ENCODE measurements at places on chromosomes 16 and 17.

DNA sequence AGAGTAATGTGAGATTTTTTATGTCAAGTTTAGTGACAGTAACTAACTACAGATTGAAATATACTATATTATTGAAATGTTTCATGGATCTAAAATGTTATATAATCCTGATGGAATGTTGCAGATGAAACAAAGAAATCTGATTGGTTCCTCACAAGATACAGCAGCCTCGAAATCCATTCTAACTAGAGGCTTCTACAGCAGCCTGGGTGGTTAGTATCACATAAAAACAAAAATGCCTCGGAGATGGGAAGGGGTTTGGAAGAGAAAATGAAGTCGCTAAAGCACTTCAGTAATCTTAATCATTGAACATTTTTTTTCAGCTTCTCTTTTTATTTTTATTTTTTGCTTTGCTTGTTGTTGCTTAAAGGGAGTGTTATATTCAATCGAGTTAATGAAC is 75.2 kb downstream of the TANC2 start:
- DNase-seq = no peak

DNA sequence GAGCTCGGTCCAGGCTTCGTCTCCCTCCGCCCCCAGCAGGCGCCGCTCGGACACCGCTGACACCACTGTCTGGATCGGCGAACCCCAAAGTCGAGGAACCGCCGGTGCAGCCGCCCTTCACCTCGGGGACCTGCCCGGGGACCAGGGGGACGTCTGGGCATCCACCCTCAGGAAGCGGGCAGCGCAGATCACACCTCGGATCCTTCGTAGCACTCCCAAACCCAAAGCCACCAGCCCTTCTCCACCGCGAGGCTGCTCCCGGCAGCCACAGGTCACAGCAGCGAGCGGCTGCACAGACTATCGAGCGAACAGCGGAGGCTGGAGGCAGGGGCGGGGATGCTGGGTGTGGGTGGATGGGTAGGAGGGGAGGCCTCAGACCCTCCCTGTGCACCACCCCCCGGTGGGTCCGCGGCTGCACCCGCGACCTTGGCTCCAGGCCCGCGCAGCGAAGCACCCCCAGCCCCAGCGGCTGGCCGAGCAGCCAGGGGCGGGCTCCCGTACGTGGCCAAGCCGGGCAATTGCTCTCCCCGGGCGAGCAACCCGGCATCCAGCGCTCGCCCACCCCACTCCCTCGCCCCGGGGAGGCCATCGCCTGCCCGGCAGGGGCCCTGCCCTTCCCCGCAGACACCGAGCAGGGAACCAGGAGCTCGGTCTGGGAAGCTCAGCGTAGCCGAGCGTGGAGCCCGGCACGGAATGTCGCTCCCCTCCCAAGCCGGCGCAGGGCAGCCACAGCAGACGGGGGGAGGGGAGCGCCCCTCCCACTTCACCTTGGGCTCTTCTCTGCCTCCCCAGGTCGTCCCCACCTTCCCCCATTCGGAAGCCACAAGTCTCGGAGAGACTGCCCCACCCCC is 1.0 kb downstream of the SDK2 start:
- no peak for DNase-seq

- no peak for DNase-seq
These were observed 85.9 kb downstream of the TMEM132E start for GRCh38 chr17:34665150-34665806.

GRCh38 chr16:66585481-66586239 is 6.4 kb downstream of the CMTM2 start:
- DNase-seq = no peak

DNA sequence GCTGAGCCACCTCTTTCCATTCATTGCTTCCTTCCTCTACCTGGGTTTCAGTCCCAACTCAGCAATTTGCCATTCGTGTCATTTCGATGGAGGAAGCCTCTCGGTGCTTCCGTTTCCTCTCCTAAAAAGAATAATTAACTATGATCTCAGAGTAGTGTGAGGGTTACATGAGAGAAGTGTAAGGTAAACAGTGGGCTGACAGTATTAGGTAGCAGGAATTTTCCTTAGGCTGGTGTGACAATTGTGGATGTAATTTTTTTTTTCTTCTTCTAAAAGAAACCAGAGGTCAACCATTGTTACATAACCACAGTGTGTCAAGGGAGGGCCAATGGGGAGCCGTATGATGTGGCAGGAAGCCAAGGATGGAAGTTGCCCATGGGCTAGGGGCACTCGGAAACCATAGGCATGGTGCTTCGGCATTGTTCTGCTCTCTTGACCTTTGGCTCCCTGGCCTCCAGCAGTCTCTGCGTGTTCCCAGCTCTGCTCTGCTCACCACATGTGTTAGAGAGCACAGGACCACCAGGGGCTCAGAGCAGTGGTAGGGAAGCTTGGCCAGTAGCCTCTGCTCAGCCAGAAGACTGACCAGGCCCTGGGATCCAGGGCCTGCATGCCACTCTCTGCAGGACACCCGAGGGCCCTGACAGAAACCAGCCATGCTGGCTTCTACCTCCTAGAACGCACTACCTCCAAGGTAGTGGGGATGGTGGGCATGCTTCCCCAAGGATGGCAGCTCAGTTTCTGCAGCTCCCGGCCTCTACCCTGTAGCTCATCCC is 2.0 kb upstream of the TOP2A start:
- DNase-seq = no peak

- DNase-seq = no peak
These were observed 1.6 kb downstream of the GLG1 start for GRCh38 chr16:74605332-74605731.

GRCh38 chr16:14485121-14485551 is 144.9 kb downstream of the PARN start:
- no peak for DNase-seq

- no peak for DNase-seq
These were observed 34.1 kb downstream of the HELZ start for GRCh38 chr17:67210915-67211314.

DNA sequence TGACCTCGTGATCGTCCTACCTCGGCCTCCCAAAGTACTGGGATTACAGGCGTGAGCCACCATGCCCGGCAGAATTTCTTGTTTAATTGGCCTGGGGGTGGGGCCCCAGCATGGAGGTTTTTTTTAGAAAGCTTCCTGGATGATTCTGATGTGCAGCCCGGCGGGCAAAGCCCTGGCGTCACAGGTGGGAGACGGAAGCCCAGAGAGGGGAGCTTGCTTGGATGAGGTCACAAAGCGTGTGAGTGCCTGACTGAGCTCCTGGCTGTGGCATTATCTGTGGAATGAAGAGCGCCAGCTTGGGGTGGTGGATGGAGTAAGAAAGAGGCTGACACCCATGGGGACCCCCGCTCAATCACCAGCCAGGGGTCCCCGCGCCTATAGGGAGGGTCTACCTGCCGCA is 4.1 kb downstream of the VASN start:
- no peak for DNase-seq

GRCh38 chr17:68431661-68432071 is 25.6 kb downstream of the WIPI1 start:
- no peak for DNase-seq

DNA sequence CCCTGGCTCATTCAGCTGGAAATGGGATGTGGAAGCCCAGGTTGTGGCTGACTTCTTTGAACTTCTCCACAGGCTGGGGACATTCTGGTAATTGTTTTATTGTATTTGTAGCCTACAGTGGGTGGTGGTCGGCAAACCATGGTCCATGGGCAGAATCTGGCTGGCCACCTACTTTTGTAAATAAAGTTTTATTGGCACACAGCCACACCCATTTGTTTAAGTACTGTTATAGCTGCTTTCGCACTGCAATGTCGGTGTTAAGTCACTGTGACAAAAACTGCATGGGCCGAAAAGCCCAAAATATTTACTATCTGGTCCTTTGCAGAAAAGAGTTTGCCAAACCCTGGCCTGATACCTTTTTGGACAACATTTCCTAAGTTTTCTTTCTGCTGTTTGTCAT is 86.2 kb downstream of the NTN1 start:
- no peak for DNase-seq

DNA sequence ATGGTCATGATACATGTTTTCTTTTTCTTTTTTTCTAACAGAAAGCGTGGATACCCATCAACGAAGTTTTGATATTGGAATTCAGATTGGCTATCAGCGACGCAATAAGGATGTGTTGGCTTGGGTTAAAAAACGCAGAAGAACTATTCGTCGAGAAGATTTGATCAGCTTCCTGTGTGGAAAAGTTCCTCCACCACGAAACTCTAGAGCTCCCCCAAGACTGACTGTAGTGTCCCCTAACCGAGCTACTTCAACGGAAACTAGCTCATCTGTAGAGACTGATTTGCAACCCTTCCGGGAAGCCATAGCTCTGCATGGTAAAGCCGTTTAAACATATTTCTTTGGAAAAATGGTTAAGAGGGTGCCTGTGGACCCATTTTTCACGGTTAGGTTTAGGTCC is 11.5 kb downstream of the HAPSTR1 start:
- no peak for DNase-seq

GRCh38 chr17:3803308-3803640 is 2.3 kb upstream of the ITGAE start:
- no peak for DNase-seq

DNA sequence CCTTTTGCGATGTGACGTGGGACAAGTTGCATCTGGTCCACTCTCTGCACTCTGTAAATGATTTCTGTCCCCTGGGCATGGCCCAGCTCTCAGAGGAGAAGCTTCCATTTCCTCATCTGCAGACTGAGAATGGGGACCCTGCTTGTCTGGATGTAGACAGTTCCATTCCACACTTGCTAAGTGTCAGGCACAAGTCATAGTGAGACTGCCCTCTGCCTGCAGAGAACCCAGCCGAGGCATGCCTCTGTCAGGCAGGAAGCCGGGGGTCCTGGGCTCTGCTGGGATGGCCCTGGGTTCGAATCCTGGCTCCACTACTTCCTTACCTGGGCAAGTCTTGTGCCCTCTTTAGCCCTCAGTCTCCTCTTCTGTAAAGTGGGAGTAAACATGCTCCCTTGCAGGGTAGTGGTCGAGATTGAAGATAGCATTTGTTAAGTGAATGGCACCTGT is 4.1 kb downstream of the MAP2K3 start:
- DNase-seq = peak; percentile 27

- DNase-seq = no peak
These were observed 16.4 kb downstream of the SLC5A10 start for GRCh38 chr17:18968345-18968744.

DNA sequence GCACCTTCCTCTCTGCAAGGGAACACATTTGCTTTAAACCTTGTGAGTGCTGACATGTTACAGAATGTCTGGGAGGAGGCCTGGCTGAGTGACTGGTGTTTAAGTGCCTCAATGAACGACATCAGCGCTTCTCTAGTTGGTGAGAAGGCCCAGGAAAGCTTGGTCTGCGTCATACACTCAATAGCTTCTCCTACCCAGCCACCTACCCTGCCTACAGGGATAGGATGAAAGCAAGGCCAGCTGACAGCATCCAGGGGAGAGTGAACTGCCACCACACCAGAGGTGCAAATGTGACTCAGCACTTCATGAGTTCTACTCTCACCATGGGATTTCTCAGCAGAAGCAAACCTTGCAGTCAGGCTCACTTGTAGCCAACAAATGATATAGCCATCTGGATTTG is 31.7 kb upstream of the CFAP20 start:
- no peak for DNase-seq

- no peak for DNase-seq
These were observed 4.0 kb upstream of the HSBP1 start for GRCh38 chr16:83803811-83804210.

GRCh38 chr16:11354407-11354732 is 9.1 kb downstream of the RMI2 start:
- DNase-seq = no peak

- DNase-seq = no peak
These were observed 67.4 kb downstream of the MED13 start for GRCh38 chr17:61997664-61998063.

DNA sequence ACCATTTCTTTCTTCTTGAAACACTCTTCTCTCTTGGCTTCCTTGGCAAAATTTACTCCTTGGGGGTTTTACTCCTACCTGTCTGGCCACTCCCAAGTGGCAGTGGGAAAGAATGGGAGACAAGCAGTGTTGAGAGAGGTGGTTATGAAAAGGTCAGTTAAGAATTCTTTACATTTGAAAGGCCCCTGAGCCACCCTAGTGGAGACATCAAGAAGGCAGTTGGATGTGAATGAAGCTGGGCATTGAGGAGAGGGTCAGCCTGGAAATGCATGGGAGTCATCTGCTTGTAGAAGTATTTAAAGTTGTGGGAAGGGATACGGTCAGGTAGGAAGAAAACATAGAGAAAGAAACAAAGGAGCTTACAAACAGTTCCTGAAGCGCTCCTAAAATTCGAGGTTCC is 42.3 kb upstream of the CCNF start:
- no peak for DNase-seq

GRCh38 chr16:81723098-81723723 is 55.9 kb upstream of the PLCG2 start:
- DNase-seq = no peak

- DNase-seq = no peak
These were observed 26.5 kb upstream of the ALOX12 start for GRCh38 chr17:6969323-6969726.

DNA sequence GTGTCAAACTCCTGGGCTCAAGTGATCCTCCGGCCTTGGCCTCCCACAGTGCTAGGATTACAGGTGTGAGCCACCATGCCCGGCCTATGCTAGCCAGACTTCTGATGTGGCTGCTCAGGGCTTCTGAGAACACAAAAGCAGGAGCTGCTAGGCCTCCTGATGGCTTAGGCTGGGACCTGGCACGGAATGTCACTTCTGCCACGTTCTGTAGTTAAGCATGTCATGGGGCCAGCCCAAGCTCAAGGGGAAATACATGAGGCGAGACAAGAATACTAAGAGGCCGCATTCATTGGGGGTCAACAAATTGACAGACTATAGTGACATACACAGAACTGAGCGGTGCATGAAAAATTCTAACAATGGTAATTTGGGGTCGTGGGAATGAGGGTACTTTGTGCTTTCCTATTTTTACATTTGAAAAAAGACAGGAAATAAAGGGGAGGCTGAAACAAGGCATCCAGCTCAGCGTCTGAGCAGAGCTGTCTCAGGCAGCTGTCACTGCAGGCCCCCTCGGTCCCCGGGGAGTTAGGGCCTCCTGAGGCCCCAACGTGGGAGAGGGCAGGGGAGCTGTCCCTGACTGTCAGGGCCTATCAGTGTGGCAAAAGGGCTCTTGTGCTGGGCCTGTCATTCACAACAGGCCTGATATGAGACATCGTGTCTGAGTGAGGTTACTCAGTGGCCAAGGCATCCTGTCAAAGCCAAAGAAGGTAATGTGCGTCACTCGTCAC is 26.4 kb downstream of the CFAP20 start:
- DNase-seq = no peak

- DNase-seq = no peak
These were observed 3.1 kb downstream of the GSG1L2 start for GRCh38 chr17:9818760-9819159.

- no peak for DNase-seq
These were observed 8.7 kb upstream of the BEAN1 start for GRCh38 chr16:66418165-66418962.

GRCh38 chr16:85524630-85525419 is 88.3 kb upstream of the GSE1 start:
- DNase-seq = no peak

All from stimulated activated CD8-positive, alpha-beta memory T cell treated with anti-CD3 and anti-CD28 coated beads, Interleukin-15, amount 100 ng/mL, for 48 hours (primary cell).